NCI-H524 treated with DMSO at 0.1 percent for 48 hours (cell line): ENCODE measurements at places on chromosomes 3 and 15.

DNA sequence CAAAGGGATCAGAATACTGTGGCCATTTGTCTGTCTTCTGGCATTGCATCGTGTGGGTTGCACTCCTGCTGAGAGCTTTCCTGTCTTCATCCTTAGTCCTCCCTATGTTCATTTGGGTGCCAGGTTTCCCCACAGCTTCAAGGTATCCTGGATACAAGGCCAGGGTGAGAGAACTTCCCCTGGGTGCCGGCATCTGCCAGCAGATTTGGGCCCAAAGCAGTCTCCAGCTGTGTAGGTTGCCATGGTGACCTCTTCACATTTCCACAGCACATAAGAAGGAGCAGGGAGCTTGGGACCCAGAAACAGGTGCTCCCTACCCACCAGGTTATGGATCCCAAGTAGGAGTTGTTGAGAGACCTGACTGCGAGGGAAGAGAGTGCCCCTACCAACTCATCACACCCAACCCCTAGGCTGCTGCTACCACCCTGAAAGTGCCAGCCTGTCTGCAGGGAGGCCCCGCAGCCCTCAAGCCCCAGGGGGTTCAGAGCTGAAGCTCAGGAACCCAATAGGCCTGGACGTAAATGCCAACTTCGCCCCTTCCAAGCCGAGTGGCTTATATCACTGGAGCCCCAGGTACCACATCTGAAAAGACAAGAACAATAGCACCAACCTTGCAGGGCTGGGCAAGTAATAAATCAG, 19.9 kb downstream of the TTC21A start:
- DNase-seq, result no peak

DNA sequence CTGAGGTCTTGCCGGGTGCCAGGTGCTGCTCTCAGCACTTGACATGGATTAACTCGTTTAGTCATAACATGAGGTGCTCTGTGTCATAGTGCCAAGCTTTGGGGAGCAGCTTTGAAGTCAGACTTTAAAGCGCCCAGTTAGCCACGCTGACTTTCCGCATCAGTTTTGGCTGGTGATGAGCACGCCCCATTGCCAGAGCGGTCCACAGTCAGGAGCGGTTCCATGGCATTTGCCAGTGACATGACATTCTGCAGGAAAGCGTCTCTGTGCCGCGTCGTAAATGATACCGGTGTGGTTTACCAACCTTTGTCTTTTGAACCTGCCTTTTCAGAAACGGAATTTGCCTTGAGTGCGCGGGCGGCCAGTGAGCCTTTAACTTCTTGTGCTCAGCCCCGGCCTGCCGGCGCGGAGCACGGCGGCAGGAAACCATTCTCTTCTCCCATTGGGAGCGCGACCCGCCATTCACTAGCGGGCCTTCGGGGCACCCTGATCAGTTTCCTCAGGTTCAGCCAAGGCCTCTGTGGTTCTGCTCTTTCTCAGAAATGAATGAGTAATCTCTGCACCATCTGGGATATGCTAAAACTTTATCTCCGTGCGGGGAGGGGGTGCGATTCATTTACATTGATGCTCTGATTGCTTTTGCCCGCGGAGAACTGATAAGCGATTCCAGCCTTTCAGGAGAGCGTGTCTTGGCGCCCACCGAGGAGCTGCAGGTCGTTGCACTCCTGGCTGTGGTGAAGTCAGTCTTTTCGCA, 1.7 kb upstream of the SLC2A2 start:
- peak; percentile 79 for DNase-seq

- DNase-seq, result no peak
Measured at GRCh38 chr3:188830893-188831292, 340.9 kb upstream of the TPRG1 start.

GRCh38 chr15:38611228-38611627, 46.6 kb upstream of the RASGRP1 start:
- DNase-seq, result no peak

GRCh38 chr3:147396712-147397046, 9.7 kb downstream of the ZIC4 start:
- DNase-seq, result no peak

DNA sequence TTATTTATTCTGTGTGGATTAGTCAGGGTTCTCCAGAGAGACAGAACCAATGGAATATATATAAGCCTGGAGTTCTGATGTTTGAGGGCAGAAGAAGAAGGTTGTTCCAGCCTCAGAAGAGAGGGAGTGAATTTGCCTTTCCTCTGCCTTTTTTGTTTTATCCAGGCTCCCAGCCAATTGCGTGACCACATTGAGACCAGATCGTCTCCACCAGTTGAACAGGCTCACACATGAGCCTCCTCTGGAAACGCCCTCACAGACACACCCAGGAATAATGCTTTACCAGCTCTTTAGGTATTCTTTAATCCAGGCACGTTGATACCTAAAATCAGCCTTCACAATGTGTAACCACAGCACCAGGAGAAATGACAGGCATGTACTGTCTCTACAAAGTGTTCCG, 923.1 kb downstream of the TBL1XR1 start:
- DNase-seq, result no peak

DNA sequence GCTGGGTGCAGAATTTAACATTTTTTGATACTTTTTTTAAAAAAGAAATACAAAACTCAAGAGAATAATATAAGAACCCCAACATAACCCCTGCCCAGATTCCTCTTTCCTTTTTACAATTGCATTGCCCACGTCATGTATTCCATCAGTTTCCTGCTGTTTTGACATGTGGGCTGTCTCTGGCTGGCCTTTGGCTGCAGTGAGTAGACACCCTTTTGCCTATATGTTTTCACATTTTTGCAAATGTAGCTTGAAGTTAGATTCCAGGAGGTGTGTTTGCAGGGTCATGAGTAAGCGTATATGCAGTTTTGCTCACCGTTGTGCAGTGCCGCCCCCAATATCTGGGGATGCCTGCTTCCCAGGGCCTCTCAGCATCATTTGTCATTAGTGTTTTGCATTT, 28.0 kb upstream of the ATP10A start:
- DNase-seq, result no peak

DNA sequence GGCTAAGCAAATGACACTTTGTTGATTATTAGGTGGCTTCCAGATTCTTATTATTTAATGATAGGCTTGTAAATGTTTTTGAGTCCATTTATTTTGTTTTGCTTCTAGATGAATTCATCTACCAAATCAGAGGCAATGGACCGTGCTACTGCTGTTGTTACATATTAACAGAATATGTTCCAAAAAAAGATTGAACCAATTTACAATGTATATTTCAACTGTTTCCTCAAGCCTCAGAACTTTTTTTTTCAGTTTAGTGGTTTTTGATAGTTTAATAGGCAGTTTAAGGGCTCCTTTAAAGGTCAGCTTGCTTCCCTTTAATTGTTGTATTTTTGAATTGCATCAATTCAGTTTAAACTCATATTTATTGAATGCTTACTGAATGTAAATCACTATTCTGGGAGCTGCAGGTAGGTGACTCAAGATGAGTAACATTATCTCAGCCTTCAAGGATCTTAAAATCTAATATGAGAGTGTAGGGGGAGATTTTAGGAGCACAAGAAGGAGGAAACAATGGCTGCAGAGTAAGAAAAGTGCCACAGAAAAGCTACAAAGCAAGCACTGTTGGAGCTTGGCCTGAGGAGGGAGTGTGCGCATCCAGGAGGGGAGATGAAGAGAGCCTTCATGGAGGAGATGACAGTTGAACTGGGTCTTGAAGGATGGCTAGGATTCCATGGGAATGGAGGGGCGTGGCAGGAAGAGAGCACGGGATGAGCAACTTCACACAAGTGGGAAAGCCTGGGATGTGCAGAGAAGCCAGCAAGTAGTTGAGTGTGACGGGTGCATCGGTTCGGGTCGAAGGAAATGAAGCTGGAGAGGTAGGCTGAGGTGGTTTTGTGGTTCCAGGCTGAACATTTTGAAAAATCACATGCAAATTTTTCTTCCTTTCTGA, 14.7 kb downstream of the MAP2K1 start:
- DNase-seq, result no peak

DNA sequence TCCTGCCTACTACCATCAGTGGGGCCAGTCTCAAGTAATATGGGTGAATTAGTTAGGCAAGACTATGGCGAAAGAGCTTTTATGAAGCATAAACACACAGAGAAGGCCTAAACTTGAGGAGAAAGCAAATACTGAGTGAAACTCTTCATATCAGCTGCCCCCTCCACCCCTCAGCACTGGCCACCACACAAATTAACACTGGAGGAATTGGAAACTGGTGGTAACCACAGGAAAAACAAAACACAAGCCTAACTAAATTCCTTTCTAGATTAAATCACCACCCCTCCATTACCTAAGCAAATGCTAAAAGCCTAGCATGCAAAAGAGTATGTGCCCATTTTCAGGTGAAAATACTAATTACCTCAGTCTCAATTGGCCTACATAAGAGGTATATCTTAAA, 774.7 kb upstream of the NECTIN3 start:
- no peak for DNase-seq
